Uterus (tissue), 4 donors: ENCODE measurements at places on chromosomes 6 and 20. TPM values are rescaled to one million over a fixed set of nuclear protein-coding genes. Genes with fewer than 3 reads are reported as not detected.

DNA sequence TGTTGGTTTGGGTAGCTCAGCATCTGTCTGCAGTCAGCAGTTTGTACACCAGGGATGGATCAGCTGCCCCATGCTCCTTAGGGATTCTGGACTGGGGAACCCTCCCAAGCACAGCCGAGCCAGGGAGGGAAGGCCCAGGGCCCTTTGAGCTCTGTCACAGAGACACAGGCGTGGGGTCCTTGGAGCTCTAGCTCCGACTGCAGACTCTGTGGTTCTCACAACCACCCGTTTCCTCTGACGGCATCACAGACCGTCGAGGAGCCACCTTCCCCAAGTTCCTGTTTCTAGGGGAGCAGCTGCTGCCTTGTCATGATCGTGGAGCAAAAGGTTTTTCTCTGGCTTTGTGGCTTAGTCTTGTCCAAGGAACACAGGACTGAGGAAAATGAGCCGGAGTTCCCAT is at the start of gene SLA2:
Gene SLA2, minus strand, starts transcription at position 199 of the 400 bp plus-strand sequence. CDS start 4,861 bp downstream, outside the sequence.
- H3K27me3 ChIP-seq, result no peaks in the 10 kb centered on the region
- H3K4me1 ChIP-seq, result no peaks in the 10 kb centered on the region
- H3K27ac ChIP-seq, result no peak within 1 kb of the TSS
- H3K36me3 ChIP-seq, result no peaks in the 10 kb centered on the region
- DNase-seq, result no peak

DNA sequence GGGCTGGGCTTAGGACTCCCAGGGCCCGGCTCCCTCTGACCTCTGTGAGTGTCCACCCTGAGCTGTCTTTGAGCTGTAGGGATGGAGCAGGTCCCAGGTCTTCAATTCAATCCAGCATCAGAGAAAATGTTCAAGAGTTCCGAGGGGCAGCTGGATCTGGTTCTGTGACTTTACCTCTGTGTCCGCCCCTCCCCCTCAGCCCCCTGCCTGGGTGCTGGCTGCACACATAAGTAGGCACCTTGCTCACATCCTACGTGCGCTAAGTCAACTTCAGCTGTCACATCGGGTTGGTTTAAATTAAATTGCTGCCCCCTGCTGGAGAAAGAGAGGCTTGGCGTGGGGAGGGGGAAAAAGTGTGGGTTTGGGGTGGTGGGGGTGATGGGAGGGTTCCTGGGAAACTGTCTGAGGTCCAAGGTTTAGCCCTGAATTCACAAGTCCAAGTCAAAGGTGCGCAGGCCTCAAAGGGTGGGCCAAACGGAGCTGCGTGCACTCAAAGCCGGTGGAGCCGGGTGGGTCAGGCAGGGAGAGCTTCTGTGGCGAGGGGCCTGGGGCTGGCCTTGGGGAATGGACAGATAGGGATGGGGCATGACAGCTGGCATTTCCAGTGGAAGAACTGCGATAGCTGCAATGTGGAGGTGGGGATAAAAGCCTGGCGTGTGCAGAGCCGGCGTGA is 3.0 kb downstream of the WFDC5 start:
- no peaks in the 10 kb centered on the region for H3K36me3 ChIP-seq
- H3K4me1 ChIP-seq, result no peaks in the 10 kb centered on the region
- no peaks in the 10 kb centered on the region for H3K27me3 ChIP-seq
- no peak overlapping the region for H3K4me3 ChIP-seq

- H3K27me3 ChIP-seq, result no peaks in the 10 kb centered on the region
- DNase-seq, result no peak
- no peak overlapping the region for H3K27ac ChIP-seq
- no peaks in the 10 kb centered on the region for H3K36me3 ChIP-seq
Observed at GRCh38 chr6:165758441-165758840, 95.4 kb upstream of the PDE10A start.

GRCh38 chr6:162363757-162364156 is 363.8 kb downstream of the PRKN start:
- H3K27ac ChIP-seq, result no peak overlapping the region
- DNase-seq, result no peak
- no peaks in the 10 kb centered on the region for H3K4me1 ChIP-seq
- no peaks in the 10 kb centered on the region for H3K36me3 ChIP-seq

Gene MPC1
- total RNA-seq, result 62.1 TPM

Gene THBD
- 8.6 TPM for total RNA-seq

Gene CST5
- not detected for total RNA-seq

Gene ZNF184
- total RNA-seq, result 3.8 TPM

Gene TRIM31
- total RNA-seq, result not detected
